ENCODE measurements at places on chromosomes 4 and X. TPM values are rescaled to one million over a fixed set of nuclear protein-coding genes. Genes with fewer than 3 reads are reported as not detected.

- DNase-seq = no peak
Measured at GRCh38 chrX:146054311-146054710, 236.7 kb downstream of the SLITRK2 start.

GRCh38 chr4:128285085-128285997 is 2.3 kb downstream of the PGRMC2 start:
- DNase-seq = no peak

The MSN gene
- total RNA-seq = 298 TPM

- DNase-seq = no peak
Measured at GRCh38 chrX:25049357-25049756, 33.6 kb upstream of the ARX start.

DNA sequence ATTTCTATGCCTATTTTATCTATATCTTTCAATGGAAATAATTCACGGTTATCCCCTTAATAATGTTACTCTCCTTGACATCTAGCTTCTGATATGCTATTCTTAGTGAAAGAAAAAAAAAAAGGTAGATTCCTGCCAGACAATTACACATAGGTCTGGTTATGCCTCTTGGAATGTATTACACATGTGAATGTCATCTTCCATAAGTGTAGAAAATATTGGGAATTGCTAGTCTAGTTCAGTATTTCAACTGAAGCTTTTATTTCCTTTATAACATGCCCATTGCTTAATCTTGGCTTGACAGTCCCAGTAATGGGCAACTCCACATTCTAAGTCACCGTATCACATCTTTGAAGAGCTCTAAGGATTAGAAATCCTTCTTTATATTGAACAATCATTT is 25.4 kb upstream of the PPP1R2C start:
- DNase-seq = no peak

- DNase-seq = no peak
Measured at GRCh38 chrX:40310447-40310846, 212.7 kb upstream of the BCOR start.

DNA sequence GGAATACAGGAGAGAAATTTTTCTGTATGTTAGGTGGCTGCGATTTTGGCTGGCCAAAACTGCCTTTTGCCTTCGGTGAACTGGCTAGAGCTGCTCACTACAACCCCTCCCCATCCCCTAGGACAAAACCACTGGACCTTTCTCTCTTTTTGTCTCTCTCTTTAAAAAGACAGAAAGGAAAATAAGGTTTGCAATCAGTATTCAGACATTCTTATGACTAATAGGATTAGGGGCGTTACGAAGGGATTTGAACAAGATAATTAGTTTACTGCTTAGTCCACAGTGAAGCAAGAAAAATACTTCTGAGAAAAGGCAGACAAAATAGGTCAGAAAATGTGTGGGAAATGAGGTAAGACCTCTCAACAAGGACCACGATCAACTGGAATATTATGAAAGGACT is 180.4 kb downstream of the SLIT2 start:
- no peak for DNase-seq

Data from activated T-cell treated with anti-CD3 and anti-CD28 coated beads, Interleukin-2, amount 50 U/mL, for 72 hours (primary cell).